ENCODE measurements at places on chromosomes 3 and 15. TPM values are rescaled to one million over a fixed set of nuclear protein-coding genes. Genes with fewer than 3 reads are reported as not detected.

Gene ADAMTS9
- total RNA-seq, result not detected

Gene TMEM207
- total RNA-seq, result not detected

Gene LRTM1
- total RNA-seq, result not detected

Gene TRAT1
- 164 TPM for total RNA-seq

Gene MORC1
- not detected for total RNA-seq

Gene JMJD7
- total RNA-seq, result 75.0 TPM

Gene RASGRP1
- 125 TPM for total RNA-seq

Gene TP63
- 0.25 TPM for total RNA-seq

Gene CCK
- total RNA-seq, result not detected

Gene SLC12A1
- not detected for total RNA-seq

Gene GATM
- total RNA-seq, result 1.6 TPM

- DNase-seq, result no peak
Measured at GRCh38 chr3:134694946-134695543, 44.2 kb upstream of the KY start.

DNA sequence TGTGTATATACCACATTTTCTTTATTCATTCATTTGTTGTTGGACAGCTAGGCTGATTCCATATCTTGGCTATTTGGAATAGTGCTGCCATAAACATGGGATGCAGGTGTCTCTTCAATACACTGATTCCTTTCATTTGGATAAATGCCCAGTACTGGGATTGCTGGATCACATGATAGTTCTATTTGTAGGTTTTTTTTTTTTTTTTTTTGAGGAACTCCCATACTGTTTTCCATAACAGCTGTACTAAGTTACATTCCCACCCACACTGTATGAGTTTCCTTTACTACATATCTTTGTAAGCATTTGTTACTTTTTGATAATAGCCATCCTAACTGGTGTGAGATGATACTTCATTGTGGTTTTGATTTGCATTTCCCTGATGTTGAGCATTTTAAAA lies 437.7 kb downstream of the DIPK2A start:
- DNase-seq, result no peak

DNA sequence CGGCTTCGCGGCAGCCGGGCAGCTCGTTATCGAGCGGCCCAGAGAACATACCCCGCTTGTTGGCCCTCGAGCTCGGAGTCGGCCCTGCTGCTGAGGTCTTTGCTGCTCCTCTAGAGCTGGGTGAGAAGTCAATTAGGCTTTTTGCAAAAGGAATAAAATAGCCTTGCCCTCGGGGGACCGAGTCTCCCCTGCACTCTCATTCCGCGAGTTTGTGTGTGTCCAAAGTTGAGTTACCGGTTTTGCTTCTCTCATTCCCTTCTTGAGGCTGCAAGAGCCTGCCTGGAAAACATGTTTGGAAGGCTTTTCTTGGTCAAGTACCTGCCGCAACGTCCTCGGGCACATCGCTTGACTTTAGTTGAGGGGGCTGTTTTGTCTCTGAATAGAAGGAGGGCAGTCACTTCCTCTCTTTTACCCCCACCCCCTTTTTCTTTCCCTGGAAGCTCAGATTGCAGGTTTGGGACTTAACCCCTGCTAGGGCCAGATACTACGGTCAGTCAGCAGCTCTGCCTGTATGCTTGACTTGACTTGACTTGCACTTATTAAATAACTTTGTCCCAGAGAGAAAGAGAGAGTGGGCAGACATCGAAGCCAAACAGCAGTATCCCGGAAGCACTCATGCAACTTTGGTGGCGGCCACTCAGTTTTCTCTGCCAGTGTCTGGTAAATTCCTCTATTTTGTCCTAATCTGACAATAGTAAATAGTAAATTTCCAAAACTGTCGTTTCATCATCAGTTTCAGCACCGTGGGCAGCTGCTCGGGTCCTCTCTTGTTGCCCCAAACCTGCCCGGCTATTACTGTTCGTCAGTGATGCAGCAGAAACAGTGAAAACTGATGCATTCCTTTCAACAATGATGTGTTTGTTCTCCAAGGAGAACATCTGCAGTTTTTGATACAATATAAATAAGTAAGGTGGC lies 609 bp downstream of the RNF13 start:
- DNase-seq, result peak; percentile 15

DNA sequence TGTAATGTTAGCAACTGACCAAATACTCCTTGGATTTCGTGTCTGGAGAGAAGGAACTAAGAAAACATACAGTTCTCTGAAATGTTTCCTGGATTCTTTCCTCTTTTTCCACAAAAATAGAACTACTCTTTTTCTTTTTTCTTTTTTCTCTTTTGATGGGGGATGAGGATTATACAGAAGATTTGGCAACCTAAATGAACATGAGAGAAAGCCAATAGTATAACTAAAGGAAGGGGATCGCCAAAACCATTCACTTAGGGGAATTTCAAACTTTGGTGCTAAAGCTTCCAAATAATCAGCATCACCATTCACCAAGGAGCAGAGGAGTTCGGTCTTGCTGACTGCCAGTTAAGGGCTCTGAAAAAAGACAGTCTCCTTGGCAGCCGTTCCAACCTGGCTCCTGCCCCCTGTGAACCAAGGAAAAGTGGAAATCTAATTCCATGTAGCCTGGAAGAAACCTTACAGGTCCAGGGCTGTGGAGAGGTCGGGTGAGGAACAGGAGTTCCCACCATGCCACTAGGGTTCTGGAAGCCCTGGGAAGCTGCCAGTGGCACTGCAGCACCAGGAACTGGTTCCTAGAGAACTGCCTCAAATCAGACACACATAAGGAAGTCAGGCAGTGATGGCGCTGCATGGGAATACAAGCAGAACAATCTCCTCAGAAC lies 176.9 kb downstream of the TNIK start:
- DNase-seq, result no peak

DNA sequence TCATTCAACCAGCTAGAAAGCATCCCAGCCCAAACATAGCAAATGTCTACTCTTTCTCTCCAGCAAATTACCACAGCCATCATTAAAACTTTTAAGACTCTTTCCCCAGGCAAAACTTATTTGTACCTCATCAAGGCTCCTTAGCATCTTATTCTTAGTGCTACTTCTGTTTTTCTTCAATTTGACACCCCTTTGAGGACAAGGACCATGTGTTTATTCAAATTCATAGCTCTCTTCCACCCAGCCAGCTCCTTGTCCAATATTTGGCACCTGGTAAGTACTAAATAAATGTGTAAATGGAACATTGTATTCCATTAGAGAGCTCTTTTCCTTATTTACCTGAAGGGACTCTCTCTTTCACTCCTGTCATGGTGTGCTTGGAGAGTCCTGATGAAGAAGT lies 89.8 kb downstream of the IMPG2 start:
- DNase-seq, result no peak

GRCh38 chr3:27387625-27388024 lies 18.4 kb upstream of the NEK10 start:
- DNase-seq, result no peak

DNA sequence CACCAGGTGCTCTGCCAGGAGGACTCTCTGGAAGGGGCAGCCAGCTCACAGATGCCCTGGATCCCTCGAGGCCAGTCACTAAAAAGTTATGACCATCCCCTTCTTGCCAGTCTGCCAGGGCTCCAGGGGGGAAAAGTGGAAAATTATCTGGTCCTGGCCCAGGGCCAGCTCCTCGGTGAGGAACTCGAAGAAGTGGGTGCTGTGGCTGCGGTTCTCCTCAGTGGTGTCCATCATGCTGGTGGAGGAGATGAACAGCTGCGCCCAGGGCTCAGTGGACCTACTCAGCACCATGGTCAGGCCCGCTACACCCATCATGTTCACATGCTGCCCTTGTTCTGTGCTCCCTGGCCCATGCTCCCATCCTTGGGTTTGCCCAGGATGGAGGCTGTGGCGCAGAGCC lies 19.2 kb downstream of the EXOG start:
- no peak for DNase-seq

DNA sequence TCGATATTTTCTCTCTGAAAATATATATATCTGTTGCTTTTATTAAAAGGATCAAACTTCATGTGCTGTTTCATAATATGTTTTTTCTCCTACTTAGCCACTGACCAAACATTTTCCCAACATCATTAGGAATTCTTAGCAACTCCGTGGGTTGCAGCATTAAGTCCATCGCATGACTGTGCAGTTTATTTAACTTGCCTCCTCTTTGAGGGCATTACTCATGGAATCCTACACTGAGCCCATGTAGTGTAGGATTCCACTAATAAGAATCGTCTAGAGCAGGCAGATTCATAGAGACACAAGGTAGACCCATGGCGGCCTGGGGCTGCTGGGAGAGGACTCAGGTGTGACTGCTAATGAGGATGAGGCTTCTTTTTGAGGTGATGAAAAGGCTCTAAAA lies 49.3 kb downstream of the CMTM6 start:
- no peak for DNase-seq

DNA sequence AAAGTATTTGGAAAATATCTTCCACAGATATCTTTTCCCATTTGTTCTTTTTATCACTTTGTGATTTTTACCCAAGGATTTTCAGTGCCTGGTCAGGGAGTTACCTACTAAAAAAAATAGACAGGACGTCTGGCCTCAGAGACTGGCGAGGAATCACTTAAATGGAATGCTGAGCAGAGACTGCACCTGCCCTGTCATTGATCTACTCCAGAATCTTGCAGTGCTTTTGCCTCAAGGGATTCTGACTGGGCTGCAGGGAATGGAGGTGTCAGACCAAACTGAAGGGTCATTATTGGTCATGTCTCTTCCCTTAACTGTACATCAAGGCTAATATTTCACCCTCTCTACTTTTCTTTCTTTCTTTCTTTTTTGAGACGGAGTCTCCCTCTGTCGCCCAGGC lies 12.1 kb upstream of the RYR3 start:
- no peak for DNase-seq

- DNase-seq, result no peak
Measured at GRCh38 chr3:30954426-30954825, 60.0 kb upstream of the GADL1 start.

- no peak for DNase-seq
Measured at GRCh38 chr3:11808231-11808630, 38.5 kb downstream of the TAMM41 start.

DNA sequence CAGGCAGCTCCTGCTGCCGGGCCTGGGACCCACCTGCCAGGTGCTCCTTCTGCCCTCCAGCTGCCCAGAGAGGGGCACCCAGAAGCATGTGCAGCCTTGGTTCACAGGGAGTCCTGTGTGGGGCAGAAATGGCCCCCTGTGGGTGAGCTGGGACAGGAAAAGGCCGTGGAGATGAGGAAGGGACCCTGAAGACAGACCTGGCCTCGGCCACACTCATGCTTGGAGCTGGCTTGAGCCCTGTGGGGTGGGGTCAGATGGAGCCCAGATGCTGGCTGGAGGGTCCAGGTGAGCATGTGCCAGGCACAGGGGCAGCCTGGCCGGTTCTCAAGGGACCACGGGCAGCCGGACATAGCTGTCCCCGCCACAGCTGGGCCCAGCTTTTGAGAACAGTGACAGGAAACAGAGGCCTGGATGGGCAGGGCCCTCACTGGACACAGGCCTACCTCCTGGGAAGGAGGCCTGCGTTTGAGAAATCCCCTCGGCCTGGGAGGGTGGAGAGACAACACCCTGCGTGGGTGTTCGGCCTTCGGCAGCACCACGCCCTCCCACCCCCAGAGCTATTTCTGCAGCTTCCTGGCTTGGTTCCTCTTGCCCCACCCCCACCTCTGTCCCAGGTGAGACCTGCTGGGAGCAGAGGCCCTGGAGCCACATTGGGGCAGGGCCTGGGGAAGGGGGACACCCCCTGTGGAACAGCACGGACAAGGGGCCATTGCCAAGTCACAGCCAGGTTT lies 132.6 kb upstream of the MEF2A start:
- no peak for DNase-seq

DNA sequence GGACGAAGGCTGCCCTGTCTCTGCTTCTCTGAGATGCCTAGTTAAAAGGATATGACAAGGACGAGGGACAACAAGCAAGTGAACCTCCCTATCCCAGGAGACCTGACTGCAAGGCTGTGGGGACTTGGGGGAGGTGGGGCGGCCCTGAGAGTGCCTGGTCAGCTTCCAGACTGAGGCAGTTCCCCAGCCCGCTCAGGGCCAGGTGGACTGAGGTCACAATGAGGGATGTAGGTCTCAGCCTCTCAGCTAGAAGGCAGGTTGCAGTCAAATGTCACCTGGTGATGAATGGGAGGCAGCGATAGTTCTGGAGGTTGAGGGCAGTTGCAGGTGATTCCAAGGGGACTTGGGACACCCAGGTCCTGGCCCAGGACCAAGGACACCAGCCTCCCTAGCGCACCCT lies 30.6 kb downstream of the TKT start:
- DNase-seq, result no peak

DNA sequence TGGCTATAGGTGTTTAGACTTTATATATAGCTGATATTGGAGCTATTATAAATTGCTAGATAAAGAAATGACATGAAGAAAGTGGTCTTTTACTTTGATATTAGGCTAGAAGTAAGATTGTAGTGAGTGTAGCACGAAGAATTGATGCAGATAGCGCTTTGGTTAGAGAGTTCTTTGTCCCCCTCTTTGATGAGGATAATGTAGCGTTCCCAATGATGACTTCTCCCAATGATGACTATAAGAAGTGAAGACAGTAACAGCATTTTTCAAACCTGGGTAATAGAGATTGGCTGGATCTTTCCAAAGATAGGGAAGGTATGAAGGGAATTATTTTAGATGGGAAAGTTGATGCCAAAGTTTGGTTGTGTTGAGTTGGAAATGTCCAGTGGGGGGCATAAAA lies 4.3 kb downstream of the MINDY2 start:
- DNase-seq, result no peak

DNA sequence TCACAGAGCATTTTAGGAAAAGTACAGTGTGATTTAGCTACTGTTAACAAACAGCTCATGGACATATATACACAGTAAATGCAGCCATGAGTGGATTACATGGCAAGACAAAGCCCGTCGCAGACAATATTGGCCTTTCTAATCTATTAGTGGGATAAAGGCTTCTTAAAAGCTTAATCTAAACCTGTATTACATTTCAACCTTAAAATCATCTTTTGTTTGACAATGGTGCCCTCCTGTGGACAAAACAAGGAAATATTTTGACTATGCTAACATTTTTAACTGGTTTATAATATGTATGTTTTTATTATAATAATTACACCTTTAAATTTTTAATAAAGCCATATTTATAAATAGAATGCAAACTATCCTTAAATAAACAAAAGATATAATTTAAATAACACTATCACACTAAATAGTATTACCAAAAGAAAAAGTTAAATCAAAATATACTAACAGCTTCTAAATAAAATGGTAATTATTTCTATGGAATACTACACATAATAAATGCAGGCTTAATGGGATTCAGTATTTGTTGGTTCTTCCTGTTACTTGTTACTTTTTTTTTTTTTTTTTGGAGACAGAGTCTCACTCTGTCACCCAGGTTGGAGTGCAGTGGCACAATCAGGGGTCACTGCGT lies 38.6 kb downstream of the TAFA4 start:
- DNase-seq, result peak; percentile 29

DNA sequence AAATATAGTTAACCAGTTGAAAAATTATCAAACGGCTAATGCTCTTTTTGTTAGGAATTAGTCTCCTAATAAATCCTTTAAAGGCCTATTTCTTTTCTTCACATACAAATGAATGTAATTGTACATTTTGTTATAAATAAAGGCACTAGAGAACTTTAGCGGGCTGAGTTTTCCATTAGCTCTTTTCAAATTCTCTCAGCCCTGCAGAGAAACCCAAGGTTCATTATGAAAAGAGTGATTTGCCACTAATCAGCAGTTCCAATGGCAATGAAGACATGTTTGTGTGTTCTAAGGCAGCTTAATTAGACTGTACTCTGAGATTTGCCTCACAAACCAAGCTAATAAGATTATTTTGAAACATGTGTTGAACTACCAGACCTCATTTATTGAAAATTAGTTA lies 64.6 kb upstream of the P2RY1 start:
- no peak for DNase-seq
